Sciatic nerve (tissue), 2 donors: ENCODE measurements at places on chromosomes 2 and 18. TPM values are rescaled to one million over a fixed set of nuclear protein-coding genes. Genes with fewer than 3 reads are reported as not detected.

TUBA4B gene
- total RNA-seq = not detected

ACP1 gene
- 49.4 TPM for total RNA-seq

FHL2 gene
- 208 TPM for total RNA-seq

GPR45 gene
- total RNA-seq = not detected

KCNIP3 gene
- 13.9 TPM for total RNA-seq

DSC3 gene
- total RNA-seq = 2.9 TPM

NPPC gene
- total RNA-seq = 0.67 TPM

LRRTM1 gene
- total RNA-seq = 7.2 TPM

ADAM23 gene
- total RNA-seq = 9.4 TPM

ATOH8 gene
- 57.2 TPM for total RNA-seq

UGT1A3 gene
- not detected for total RNA-seq

NT5C1B gene
- total RNA-seq = not detected

GAD1 gene
- 0.36 TPM for total RNA-seq

RNF144A gene
- 42.5 TPM for total RNA-seq

KLHL30 gene
- total RNA-seq = 1.1 TPM
